ENCODE measurements at places on chromosomes 5 and 9.
A peak's percentile ranks its signal among the peaks of the same experiment; 100 is the strongest.

GRCh38 chr5:68443091-68443490 lies 227.5 kb downstream of the PIK3R1 start:
- DNase-seq: no peak

DNA sequence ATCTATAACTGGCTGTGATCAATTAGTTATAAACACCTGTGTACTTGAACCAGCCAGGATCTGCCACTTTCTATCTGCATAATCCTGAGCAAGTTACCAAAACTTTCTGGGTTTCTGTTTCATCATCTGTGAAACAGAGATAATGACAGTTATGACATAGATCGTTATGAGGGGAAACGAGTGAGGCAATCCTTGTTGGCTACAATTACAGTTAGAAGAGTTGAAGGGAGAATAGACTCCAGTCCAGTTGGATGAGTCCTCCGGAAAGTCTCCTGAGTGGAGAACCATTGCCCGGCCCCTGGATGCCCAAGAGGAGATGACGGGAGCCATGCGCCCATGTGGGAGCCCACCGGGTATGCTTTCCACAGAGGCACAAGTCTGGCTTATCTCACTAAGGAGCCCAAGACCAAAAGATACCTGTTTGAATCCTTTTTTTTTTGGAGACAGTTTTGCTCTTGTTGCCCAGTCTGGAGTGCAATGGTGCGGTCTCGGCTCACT lies 4.5 kb downstream of the PDE6A start:
- no peak for DNase-seq

- DNase-seq: peak; percentile 41
Observed at GRCh38 chr9:76023715-76024195, 133.3 kb downstream of the PCSK5 start.

DNA sequence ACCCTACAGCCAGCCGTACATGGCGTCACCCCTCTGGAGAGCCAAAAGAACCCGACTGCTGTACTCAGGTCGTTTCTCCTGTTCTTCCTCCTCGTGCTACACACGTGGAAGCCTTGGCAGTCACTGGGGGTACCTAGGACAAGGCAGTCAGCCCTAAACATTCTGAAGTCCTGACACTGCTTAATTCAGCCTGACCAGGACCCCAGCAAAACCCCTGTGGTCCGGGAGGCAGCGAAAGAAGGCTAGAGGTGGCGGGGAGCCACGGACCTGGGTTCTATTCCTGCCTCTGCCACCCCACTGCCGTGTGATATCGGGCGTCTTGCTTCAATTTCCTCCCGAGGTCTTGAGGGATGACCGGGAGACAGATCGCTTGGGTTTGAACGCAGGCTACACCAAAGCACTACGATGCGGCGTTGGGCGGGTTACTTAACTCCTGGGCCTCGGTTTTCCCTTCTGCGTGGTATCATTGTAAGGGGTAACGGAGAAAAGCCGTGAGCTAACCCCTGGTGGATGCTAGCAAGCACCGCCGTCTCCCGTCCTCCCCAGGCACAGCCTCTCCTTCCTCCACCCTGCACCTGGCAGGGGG lies 429 bp upstream of the ARL10 start:
- DNase-seq: no peak

GRCh38 chr9:21554813-21555212 lies 72.7 kb upstream of the IFNE start:
- no peak for DNase-seq

- DNase-seq: no peak
Observed at GRCh38 chr9:81656004-81656403, 33.3 kb downstream of the TLE1 start.

DNA sequence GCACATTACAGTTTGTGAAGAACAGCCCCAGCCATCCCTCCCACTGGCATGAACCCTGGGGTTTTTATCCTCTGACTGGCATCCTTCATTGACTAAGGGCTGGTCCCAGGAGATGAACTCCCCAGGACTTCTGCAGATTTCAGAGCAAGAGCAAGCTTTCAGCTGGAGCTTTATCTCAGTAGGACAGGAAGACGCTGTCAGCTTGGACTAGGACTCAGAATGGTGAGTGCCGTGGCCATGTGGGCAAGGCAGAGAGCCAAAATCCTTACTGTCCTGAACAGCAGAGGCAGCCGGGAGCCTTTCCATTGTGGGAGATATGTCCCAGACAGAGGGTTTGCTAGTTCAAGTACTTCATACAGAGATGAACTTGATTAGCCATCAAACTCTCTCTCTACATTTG lies 3.2 kb upstream of the ACOT12 start:
- no peak for DNase-seq

DNA sequence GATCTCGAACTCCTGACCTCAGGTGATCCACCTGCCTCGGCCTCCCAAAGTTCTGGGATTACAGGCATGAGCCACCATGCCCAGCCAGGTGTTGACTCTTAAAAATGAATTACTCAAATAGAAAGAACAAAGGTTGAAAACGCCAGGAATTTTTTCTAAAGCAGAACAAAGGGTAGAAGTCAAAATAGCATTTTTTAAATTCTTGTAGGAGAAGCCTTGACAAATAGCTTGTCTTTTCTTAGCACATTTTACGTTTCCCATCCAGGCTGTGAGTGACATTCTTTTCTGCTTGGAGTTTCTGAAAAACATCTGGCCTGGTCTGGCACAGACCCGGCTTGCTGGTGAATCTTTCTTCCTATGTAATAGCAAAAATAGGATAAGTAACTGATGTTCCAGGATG lies 169.4 kb upstream of the ZNF462 start:
- no peak for DNase-seq

GRCh38 chr5:92635001-92635461 lies 946.0 kb downstream of the NR2F1-AS1 start:
- DNase-seq: no peak

DNA sequence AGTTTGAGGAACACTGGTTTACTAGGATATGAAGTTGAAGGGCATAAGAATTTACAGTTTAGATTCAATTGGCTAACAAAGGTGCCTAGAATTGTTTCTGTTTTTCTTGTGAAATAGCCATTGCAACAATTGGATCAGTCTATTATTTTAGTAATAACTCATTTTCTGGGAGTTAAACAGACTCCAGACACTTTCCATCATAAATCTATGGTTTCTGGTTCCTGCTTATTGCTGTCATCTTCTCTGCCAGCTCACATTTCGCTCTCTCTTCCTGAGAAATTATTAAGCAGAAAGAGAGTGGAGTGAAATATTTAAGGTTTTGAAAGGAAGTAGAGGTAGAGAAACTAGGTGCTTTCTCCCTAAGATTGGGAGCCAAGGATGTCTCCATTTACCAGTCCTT lies 165.1 kb upstream of the PRR16 start:
- DNase-seq: no peak

DNA sequence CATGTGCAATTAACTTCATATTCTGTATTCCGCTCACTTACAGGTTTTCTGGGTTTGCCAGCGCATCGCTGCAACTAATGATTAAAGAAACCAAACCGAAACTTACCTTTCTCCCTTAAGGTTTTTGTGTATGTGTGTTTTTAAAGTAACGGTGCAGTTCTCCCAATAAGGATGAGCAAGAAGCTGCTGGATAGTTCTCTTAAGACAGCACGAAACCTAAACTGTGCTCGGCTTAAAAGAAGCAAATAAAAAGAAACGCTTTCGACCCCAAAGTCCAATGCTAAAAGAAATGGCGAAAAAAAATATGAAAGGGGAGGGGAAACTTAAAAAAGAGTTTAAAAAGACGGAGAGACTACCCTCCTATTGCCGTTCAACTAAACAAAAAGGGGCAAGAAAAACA lies 340 bp downstream of the ELAVL2 start:
- DNase-seq: no peak

GRCh38 chr9:37508135-37508833 lies 22.5 kb downstream of the POLR1E start:
- DNase-seq: no peak

DNA sequence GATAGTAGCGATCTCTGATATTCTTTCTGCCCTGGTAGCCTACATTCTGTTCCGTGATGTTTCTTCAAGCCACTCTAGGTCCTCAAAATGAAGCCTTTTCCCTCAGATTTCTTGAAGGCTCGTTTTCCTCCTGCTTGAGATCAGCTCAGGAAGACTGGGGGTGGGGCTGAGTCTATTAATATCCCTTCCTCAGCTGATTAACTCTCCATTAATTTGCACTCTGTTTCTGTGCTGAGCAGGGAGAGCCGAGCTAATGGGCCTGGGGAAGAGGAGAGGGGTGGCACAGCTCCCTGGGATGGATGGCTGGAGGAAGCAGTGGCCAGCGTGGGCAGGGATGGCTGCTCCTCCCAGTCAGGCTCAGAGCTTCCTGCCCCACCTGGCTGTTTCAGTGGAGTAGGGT lies 93.3 kb downstream of the PPARGC1B start:
- DNase-seq: no peak

DNA sequence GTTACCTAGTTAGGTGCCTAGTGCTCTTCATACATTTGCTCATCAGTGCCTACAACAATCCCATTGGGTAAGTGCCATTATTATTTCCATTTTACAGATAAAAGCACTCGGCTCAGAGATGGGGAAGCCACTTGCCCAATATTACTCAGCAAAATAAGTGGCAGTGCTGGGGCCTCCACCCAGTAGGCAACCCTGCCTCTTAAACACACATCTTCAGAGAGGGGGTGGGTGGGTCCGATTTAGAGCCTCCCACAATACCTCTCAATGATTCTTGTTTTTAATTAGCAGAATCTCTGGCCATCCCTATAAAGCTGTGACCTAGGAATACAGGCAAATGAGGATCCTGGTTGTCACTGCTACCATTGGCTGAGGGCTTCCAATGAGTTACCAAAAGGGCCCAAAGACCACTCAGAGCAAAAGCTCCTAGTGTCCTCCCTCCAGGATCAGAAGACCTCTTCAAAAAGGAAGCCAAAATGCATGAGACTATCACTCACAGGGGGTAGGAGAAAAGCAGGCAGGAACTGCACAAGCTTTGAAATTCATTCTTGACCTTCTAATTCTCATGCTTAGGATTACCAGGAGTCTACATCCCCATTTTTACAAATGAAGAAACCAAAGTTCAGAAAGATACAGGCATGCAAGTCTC lies 36.1 kb upstream of the UBE2D2 start:
- no peak for DNase-seq

DNA sequence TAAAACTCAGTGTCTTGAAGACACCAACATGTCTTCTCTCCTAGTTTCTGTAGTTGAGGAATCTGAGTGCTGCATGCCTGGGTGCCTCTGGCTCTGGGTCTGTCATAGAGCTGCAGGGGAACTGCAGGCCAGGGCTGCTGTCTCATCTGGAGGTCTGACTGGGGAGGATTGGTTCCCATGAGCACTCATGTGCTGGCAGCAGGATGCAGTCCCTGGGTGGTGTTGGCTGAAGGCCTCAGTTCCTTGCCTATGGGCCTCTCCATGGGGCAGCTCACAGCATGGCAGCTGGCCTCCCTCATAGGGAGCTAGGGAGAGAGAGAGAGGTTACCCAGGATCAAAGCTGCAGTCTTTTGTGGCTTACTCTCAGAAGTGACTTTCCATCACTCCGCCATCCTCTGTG lies 22.6 kb downstream of the UBE2QL1 start:
- DNase-seq: no peak

DNA sequence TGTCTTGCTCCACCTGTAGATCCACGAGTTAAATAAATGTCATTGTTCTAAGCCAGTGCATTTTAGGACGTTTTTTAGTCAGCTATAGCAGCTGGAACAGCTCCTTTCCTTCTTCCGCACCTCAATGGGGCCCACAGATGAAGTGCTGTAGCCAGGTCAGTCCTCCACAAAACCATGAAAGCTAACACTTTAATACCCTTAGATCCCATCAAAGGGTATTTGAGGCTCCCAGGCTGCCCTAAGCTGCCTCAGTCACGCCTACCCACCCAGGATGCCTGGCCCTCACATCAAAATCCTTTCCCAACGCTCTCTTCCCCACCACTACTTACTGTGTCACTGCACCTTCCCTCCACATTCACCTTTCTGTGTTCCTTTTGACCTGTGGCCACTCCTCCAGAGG lies 44.1 kb upstream of the ACO1 start:
- DNase-seq: no peak

GRCh38 chr5:31823472-31823871 lies 184.5 kb downstream of the PDZD2 start:
- no peak for DNase-seq

GRCh38 chr9:137427454-137428310 lies 4.5 kb downstream of the NOXA1 start:
- no peak for DNase-seq

DNA sequence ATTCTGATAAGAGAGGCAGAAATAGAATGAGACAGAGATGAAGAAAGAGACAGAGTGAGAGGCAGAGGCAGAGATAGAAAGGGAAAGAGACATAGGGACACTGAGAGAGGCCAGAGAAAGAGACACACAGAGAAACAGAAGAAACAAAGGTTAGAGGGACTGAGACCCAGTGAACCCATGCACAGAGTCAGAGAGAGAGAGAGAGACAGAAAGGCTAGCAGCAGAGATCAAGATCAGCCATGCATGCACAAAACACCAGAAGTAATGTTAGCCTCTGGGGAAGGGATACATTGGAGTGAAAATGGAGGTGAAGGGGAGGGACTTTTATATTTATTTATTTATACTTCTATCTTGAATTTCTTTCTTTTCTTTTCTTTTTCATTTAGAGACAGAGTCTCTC lies 14.1 kb upstream of the SPARC start:
- DNase-seq: no peak

GRCh38 chr5:4387290-4387689 lies 752.8 kb upstream of the ADAMTS16 start:
- no peak for DNase-seq

DNA sequence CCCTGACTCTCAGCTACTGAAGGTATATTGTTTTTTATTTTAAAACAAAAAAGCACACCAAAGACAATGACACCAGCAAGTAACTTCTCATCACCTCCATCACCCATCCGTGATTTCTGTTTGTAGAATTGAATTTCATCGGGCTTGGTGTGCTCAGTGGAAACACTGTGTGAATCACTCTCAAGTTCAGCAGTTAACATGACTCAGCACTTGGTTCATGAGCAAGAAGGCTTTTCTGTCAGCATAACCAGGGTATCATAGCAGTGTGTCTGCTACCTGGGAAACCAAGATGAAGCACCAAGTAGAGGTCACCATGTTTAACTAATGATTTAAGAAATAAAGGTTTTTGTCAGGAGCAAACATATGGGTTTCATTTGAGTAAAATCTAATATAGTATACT lies 123.7 kb downstream of the INSYN2B start:
- peak; percentile 4 for DNase-seq
